Stimulated activated CD8-positive, alpha-beta memory T cell treated with anti-CD3 and anti-CD28 coated beads, Interleukin-4, amount 100 ng/mL, for 48 hours (primary cell): ENCODE measurements at places on chromosomes 11 and 22.

GRCh38 chr11:27212248-27212780, 150.7 kb downstream of the CCDC34 start:
- DNase-seq: no peak

- DNase-seq: peak; percentile 79
Measured at GRCh38 chr22:38467904-38468442, at the start of gene KDELR3. Gene KDELR3, plus strand, starts transcription at chr22:38468096. Its CDS starts 138 bp downstream, at chr22:38468234.

DNA sequence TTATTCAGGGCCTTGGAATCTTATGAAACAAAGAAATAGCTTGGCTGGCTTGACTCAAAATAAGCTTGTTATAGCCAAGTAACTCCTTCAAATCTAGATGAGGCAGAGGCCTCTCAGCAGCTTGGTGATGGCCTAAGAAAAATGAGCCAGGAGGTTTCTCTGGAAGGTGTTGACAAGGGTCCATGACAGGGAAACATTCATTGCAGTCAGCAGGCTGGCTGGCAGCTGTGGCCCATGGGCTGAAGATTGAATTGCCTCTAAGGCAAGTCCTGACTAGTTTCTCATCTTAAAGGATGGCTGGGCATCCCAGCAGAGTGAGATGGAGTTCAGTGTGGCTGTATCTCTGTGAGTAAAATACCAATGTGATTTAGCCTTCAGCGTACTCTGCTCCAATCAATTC, 441.0 kb downstream of the NELL1 start:
- DNase-seq: no peak

GRCh38 chr11:112185883-112186282, 10.6 kb downstream of the BCO2 start:
- DNase-seq: no peak

DNA sequence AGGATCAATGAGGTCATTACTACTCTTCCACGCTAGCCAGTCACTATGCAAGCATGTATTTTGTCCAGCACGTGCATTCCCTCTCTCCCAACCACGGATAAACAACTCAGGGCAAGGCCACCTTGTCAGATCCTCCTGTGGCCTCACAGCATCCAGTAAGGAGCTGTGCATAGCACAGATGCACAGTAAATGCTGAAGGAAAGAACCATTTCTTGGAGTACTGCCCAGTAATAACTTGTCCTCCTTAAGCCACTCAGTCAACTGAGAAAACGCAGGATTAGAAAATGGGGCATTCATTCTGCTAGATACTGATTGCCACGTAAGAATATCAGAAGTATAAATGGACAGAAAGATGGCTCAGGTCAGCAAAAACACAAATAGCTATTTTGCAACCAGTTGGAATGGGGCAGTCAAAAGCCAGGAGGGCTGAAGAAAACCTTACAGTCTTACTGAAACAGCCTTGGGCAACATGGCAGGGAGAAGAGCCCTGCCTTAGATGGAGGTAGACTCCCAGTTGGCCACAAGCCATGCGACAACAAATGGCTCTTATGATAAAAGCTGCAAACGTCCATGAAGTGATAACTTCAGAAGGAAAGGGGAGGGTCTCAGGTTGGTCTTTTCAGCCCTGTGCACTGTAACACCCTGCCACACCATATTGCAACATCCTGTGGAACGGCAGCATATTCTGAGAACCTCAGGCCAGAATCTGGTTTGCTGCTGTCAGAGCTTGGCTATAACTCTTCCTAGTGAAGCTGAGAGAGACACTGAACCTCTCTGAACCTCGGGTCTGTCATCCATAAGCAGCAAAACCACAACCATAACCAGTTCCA, 23.0 kb downstream of the PC start:
- DNase-seq: no peak

GRCh38 chr11:109939166-109939810, 153.9 kb upstream of the ZC3H12C start:
- DNase-seq: no peak

- DNase-seq: no peak
Measured at GRCh38 chr22:46449974-46450745, 87.3 kb downstream of the CELSR1 start.

DNA sequence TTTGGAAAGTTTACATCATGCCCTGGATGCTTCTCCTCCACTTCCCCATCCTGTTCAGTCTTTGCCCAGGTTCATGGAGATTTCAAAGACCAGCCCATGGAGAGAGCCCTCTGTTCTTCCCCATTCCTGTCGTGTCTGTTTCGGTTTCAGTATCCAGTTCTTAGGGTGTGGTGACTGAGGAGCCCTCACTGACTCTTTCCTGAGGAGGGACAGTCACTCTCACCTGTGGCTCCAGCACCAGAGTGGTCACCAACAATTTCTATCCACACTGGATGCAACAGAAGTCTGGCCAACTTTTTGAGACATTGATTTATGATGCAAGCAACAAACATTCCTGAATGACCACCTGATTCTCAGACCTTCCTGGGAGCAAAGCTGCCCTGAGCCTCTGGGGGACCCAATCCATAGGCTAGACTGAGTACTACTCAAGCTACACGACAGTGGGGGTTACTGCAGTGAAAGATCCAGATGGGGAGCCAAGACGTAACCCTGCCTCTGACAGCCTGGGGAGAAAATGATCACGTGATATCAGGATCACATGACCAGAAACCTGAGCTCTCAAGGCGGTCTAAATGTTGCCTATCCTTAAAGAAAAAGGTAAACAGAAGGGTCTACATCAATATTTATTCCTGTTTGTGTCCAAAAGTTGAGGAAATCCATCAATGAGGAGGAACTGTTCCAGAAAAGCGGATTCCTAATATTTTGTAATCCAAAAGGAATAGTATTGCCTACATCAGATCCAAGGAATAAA, 76.2 kb upstream of the VPREB1 start:
- DNase-seq: no peak

- no peak for DNase-seq
Measured at GRCh38 chr11:24575392-24575791, 78.5 kb downstream of the LUZP2 start.

DNA sequence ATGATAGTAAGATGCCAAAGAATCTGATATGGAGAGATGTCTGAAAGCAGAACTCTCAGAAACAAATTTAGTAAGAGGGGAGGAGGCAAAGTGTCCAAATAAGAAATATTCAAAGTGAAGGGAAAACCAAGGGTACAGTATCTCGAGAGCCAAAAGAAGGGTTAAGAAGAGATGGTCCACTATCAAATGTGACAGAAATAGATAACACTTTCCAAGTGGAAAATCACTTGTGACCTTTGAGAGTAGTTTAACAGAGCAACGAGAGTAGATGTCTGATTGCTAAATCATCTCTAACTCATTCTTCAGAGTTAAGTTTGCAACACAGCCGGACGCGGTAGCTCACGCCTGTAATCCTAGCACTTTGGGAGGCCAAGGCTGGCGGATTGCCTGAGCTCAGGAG, 4.3 kb upstream of the BUD13 start:
- DNase-seq: no peak

DNA sequence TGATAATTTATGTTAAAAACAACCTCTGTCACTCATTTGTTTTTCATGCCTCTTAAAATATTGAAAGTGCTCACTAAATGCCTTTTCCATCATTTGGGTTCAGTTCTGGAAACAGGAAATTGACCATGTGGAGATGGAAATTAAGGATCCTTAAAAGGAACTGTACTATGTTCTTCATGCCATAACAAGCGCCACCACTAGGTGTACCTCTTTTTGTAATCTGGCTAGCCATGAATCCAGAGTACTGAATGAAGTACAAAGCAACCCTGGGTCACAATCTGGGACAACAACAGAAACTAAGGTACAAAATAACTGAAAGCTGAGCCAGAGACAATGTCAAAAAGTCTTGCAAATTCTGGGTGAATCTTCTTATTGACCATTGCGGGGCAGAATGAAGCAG, 559.1 kb downstream of the FAM181B start:
- no peak for DNase-seq
